ENCODE measurements at places on chromosomes 3 and 15.

- DNase-seq, result no peak
Observed at GRCh38 chr3:184486614-184487013, 75.0 kb upstream of the EPHB3 start.

- no peak for DNase-seq
Observed at GRCh38 chr3:59131016-59131766, 81.4 kb upstream of the CFAP20DC start.

- DNase-seq, result no peak
Observed at GRCh38 chr15:75104804-75105557, 81.6 kb downstream of the PPCDC start.

GRCh38 chr3:67297715-67298475 lies 299.8 kb downstream of the KBTBD8 start:
- DNase-seq, result no peak

- DNase-seq, result no peak
Observed at GRCh38 chr3:127050733-127051132, 67.8 kb downstream of the PLXNA1 start.

DNA sequence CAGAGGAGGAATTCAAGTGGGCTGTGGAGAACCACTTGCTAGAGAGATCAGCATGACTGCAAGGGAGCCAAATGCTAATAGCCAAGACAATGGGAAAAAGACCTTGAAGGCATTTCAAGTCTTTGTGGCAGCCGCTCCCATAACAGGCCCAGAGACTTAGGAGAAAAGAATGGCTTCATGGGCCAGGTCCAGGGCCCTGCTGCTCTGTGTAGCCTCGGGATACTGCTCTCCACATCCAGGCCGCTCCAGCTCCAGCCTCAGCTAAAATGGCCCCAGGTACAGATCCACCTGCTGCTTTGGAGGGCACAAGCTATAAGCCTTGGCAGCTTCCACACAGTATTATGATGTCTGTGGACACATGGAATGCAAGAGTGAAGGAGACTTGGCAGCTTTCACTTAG lies 157.7 kb downstream of the NECTIN3 start:
- DNase-seq, result no peak

DNA sequence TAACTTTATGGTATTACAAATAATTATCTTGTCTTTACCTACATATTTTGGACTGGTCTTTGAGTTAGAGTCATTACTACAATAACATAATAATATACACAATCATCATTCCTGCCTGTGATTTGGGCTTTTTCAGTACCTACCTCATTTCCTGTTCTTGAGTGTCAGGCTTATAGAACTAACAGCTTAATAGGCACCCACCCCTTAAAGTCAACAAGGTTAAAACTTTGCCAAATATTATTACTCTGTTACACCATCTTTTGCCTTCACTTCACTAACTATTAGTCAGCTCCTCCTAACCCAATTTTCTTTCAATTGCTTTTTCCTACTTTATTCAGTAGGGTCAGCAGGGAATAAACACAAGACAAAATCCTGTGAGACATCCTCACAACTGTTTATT lies 488.7 kb upstream of the AGTR1 start:
- no peak for DNase-seq

- no peak for DNase-seq
Observed at GRCh38 chr15:74252721-74253120, 16.6 kb downstream of the CCDC33 start.

DNA sequence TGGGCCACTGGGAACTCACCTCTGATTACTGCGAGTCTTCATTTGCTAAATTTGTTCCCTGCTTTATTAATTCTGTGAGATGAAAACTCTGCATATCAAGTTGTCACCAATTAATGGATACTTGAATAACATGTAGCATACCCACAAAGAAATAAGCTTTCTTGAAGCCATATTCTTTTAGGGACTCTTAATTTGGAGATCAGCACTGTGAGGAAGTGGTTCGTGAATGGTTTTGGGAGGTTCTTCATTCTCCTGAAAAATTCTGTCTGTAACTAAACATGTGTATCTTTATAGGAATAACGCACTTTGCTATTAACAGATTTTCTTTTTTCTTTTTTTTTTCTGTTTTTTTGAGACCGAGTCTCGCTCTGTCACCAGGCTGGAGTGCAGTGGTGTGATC lies 19.1 kb upstream of the TBC1D5 start:
- DNase-seq, result no peak

DNA sequence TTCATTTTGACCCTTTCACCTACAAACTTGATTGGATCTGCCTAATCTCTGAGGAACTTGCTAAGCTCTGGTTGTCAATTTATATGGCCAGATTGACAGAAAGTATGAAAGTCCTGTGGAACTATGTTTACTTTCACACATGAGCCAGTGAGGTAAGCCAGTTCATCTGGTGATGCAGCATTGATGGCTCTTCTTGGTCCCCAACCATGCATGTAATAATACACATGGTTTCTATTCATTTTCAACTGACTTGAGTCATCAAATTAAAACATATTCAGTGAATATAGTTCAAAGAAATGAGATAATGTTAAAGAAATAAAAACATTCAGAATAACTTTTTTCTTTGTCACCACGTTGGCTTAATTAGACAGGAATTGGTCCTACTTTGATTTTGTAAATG lies 336.1 kb upstream of the THBS1 start:
- DNase-seq, result no peak

DNA sequence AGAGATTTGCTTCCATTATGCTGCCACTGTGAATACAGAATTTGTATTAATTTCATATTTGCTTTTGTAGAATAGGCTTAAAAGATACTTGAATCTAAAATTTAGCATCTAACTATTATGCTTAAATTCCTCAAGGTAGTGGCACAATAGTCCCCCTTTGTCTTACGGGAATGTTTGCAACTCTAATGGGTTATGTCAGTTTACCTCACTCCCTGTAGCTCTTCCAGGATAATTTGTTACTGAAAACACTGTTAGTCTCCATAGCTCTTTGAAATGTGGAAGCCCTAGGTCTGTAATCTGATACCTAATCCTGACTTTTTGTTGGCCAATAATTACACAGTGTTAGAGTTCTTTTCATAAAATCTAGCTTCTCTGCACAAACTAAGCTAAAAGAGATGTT lies 433.4 kb downstream of the PYDC2 start:
- DNase-seq, result no peak

DNA sequence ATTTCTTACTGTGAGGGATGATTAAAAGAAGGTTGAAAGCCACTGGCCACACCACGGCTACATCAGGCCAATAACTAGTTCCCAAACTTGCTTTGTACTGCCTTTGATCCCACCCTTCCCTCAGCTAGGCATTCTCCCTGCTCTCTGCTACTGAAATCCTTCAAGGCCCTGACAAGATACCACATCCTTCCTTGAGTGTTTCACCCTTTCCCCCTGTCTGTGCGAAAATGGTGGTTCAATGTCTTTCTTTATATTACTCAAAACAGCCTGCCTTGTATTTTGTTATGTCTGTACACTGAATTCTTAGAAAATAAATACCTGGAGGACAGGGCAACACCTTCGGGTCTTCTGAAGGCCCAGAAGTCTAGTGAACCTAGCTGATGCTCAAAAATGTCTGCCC lies 932 bp upstream of the VPS8 start:
- no peak for DNase-seq

- DNase-seq, result no peak
Observed at GRCh38 chr3:124019291-124019690, 27.4 kb upstream of the ROPN1 start.

DNA sequence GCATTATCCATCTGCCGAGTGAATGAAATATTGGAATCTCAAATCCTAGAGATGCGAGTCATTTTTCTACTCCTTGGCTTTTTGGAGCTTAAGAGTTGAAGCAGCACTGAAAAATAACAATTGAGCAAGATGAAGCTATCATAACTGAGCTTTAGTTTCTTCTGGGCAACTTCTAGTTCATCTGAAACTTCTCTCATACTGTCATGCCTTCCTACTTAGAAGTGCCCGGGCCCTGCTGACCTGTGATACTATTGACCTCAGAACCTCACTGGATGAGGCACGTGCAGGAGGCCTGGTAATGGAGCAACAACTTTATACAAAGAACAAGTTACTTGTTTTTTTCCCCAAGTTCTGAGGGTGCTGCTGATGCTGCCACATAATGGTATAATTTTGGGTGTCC lies 48.5 kb upstream of the P3H2 start:
- DNase-seq, result no peak

GRCh38 chr3:45756055-45756454 lies 40.3 kb downstream of the SLC6A20 start:
- no peak for DNase-seq

- no peak for DNase-seq
Observed at GRCh38 chr3:7241584-7242302, 380.8 kb downstream of the GRM7 start.

DNA sequence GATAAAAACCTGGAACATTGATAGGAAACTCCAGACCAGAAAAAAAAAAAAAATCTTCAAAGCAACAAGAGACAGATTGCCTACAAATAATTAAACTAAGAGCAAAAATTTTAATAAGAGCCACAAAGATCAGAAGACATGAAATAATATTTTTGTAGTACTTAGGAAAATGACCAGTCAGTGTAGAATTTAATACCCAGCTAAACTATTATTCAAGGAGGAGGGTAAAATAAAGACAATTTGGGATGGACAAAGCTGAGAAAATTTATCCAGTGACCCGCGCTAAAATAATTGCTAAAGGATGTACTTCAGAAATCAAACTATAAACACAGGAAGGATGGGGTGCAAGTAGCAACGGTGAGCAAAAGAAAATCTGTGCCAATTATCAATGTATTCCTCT lies 133.2 kb downstream of the AQP9 start:
- no peak for DNase-seq

DNA sequence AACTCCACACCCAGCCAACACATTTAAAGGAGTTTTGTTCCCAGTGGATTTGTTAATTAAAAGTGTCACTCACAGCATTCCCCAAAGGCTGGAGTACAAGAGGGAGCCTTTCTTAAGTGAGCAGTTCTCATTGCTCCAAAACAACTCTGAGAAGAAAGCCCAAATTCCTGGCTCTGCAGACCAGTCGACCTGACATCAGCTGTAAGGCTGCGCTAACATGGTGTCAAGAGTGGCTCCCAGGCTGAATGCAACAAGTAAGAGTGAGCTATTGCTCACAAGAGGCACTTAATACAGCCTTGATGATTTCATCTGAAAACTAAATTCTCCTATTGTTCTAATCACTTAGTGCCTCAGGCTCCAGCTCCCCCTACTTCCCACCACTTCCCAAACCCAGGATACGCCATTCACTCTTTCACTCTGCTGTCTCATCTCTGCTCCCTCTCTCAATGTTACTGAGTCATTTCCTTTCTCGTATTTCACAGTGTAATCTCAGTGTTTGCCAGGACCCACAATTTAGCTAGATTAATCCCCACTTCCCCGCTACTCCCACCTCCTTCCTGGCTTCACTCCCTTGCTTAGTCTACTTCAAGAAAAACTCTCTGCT lies 81.8 kb downstream of the WWTR1 start:
- no peak for DNase-seq

- no peak for DNase-seq
Observed at GRCh38 chr3:70737666-70738290, 425.3 kb upstream of the MDFIC2 start.

DNA sequence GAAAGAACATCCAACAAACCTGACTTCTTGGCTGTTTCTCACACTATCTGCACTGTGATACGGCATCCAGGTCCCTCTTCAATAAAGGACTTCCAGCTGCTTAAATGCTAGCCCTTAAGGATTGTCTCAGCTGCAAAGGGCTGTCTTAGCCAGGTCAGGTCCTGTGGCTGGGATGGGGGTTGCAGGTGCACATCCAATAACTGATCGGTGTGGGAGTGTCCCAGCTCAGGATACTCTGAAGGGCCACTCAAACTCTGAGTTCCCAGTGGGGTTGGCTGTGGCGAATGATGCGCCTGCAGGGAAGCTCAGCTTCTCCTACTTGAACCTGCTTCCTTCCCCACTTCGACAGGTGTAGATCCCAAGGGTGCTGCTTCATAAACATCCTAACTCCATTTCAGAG lies 74.6 kb upstream of the FGF12 start:
- DNase-seq, result no peak

DNA sequence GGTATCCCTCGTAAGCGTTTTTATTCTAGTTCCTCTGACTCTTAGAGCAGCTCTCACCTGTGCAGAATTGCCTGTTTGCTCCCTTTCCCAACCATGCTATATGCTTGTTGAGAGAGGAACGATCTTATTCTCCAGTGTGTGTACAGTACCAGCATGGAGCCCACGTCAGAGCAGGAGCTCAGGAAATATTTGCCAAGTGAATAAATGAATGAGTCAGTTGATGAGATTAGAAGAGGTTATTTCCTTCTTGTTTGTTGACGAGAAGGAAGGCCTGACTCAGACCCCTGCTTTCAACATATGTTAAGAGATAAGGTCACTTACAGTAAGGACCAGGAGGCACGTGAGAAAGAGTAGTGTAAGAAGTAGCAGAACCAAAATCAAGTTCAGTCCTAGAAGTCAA lies 106.3 kb upstream of the ABHD17C start:
- DNase-seq, result no peak

DNA sequence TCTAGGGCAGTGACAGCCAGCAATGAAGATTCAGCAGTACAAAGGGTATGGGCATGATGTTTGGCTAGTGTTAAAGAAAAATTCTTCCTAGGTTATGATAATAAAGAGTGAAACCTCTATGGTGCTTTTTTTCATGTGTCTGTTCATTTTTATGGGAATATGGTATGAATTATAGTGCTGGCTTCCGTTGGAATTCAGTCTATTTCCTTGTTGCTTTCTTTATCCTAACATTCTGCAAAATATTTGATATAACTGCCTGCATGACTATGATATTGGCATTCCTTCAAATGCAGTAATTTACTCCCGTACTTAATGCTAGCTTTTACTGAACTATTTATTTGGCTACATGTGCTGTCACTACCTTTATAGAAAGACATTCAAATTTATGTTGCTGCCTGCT lies 57.6 kb upstream of the ATP11B start:
- no peak for DNase-seq

DNA sequence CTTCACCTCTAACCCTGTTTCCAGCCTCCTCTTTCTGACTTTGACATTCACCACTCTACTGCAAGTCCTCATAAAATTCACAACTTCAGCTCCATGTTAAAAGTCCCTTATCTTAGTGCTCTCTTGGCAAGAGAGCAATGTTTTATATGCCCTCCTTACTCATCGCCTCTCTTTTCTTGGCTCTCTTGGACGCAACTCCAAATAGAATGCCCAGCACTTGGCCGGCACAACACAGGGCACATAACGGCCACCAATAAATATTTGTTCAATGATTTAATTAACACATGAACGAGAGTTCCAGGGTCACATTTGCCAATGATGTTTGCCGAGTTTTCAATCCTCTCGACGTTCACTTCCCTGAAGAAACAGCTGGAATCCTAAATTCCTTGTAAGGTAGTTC lies 401.4 kb downstream of the ROBO1 start:
- DNase-seq, result no peak

GRCh38 chr3:153273767-153274435 lies 111.9 kb downstream of the RAP2B start:
- no peak for DNase-seq
